Activated CD4-positive, alpha-beta memory T cell treated with anti-CD3 and anti-CD28 coated beads for 36 hours (primary cell): ENCODE measurements at places on chromosomes 16 and 17. TPM values are rescaled to one million over a fixed set of nuclear protein-coding genes. Genes with fewer than 3 reads are reported as not detected.

- H3K4me3 ChIP-seq: no peak overlapping the region
- DNase-seq: no peak
Measured at GRCh38 chr17:13953841-13954240, 115.5 kb upstream of the COX10 start.

DNA sequence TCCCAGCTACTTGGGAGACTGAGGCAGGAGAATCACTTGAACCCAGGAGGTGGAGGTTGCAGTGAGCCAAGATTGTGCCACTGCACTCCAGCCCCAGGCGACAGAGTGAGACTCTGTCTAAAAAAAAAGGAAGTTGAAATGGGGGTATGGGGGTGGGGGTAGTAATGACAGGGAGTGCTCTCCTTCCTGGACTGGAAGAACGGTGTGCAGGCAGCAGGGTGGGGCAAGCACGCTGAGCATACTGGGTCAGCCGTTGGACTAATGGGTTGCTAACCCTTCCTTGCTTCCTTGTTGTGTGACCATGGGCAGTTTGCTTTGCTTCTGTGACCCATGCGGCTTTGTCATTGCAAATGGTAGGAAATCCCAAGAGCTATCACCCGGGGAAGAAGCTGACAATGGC is 16.5 kb downstream of the KATNIP start:
- no peaks in the 10 kb centered on the region for H3K27me3 ChIP-seq
- H3K36me3 ChIP-seq: no peaks in the 10 kb centered on the region
- H3K4me3 ChIP-seq: no peak overlapping the region
- DNase-seq: no peak
- H3K4me1 ChIP-seq: no peaks in the 10 kb centered on the region

The HBA2 gene
- total RNA-seq: not detected

- peaks cover 10% of the 10 kb centered on the region for H3K4me1 ChIP-seq
- no peak overlapping the region for H3K4me3 ChIP-seq
- H3K27ac ChIP-seq: no peak overlapping the region
- H3K36me3 ChIP-seq: peaks cover 21% of the 10 kb centered on the region
- H3K27me3 ChIP-seq: no peaks in the 10 kb centered on the region
- no peak for DNase-seq
Measured at GRCh38 chr16:67200491-67200890, 1.6 kb downstream of the ELMO3 start.

DNA sequence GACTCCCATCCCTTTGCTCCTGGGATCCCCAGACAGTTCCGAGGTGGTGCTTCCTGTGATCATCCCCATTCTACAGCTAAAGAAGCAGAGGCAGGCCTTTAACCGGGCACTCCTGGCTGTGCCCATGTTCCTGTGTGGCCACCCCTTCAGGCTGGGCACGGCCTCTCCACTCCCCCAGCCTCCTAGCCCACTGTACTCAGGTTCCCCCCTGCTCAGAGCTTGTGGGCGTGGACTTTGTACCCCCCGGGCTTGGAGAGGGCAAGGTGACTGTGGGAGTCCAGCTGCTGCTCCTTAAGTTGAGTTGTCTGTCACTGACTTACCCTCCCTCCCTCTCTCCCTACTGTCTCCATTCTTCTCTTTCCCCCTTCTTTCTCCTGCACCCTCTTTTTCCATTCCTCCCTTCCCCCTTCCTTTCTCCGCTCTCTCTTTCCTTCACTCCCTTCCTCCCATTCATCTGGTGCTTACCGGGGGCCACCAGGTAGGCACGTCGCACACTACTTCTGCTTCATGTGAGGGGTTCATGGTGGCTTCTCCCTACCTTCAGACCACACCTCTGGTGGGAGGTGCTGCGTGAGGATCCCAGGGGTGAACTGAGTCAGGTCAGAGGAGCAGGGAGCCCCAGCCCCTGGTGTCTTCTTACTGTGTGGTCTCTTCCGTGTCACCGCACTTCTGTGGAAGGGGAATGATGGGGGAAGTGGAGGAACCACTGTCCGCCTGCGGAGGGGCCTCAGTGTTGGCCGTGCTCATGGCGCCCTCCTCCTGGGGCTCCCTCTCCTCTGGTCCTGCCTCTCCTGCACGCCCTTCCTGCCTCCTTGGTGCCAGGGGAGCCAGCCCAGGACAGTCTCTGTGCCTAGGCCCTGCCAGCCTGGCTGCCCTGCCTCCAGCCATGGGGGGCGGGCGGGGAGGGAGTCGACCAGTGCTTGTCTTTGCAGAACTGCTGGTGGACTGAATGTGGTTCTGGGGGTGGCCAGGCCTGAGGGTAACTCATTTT is 29.7 kb downstream of the CMIP start:
- no peak overlapping the region for H3K4me3 ChIP-seq
- peaks cover 8% of the 10 kb centered on the region for H3K36me3 ChIP-seq
- DNase-seq: no peak
- H3K27me3 ChIP-seq: no peaks in the 10 kb centered on the region
- H3K4me1 ChIP-seq: peaks cover 68% of the 10 kb centered on the region
- H3K27ac ChIP-seq: no peak overlapping the region

DNA sequence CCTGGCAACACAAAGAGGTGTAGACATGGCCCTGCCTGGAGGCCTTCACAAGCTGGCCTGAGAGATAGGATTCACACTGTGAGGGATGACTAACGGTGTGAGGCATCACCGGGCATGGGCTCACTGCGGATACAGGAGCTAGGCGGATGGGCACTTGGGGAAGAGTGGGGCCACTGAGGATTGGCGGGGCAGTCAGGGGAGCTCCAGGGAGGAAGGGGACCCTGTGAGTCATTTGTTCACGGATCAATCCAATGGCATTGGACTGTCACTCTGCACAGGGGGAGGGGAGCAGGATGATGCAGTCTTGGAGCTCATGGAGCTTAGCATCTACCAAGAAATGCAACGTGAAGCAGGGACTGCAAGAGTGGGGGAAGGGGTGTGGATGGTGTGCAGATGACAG is 117.3 kb downstream of the SDK2 start:
- H3K36me3 ChIP-seq: no peaks in the 10 kb centered on the region
- no peak for DNase-seq
- H3K27ac ChIP-seq: no peak overlapping the region

DNA sequence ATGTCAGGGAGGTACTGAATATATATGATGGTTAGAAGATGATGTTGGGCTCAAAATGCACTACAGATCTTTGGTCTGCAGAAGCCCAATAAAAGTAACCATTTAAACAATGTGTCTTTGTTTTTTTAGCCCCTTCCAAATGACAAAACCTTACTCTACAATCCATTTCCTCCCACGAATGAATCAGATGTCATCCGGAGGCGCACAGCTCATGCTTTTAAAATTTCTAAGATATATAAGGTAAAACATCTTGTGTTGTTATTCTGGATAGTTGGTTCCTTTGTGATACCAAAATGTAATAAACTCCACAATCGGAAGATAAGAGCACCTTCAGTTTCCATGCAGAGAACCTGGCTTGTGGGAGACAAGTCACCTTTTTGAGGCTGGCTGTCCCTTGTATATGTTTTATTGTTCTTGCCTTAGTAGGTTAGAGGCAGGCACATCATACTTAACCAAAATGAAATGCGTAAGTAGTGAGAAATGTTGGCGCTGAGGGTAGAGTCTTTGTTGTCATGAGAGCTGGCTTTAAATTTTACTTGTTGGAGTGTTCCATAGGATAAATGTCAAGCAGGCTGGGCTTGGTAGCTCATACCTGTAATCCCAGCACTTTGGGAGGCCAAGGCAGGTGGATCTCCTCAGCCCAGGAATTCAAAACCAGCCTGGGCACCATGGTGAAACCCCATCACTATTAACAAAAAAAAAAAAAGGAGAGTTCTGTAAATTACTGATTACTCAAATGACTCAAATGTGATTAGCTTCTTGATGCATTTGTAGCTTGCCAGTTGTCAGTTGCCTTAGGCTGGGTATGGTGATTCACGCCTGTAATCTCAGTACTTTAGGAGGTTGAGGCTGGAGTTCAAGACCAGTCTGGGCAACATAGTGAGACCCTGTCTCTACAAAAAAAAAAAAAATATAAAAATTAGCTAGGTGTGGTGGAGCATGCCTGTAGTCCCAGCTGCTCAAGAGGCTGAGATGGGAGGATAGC is 19.7 kb upstream of the SNTB2 start:
- H3K36me3 ChIP-seq: peaks cover 58% of the 10 kb centered on the region
- H3K4me1 ChIP-seq: peaks cover 46% of the 10 kb centered on the region
- DNase-seq: peak; percentile 23
- peak overlapping the region; percentile 34 for H3K4me3 ChIP-seq
- H3K27ac ChIP-seq: peak overlapping the region; percentile 92

GRCh38 chr16:77273-77806 is 685 bp upstream of the MPG start:
- peak overlapping the region; percentile 75 for H3K4me3 ChIP-seq
- H3K4me1 ChIP-seq: peaks cover 32% of the 10 kb centered on the region
- peaks cover 6% of the 10 kb centered on the region for H3K36me3 ChIP-seq
- peak; percentile 53 for DNase-seq
- peak overlapping the region; percentile 65 for H3K27ac ChIP-seq

GRCh38 chr16:1773703-1774447 is 941 bp upstream of the MRPS34 start:
- H3K36me3 ChIP-seq: peaks cover 15% of the 10 kb centered on the region
- H3K27ac ChIP-seq: peak overlapping the region; percentile 69
- peak; percentile 38 for DNase-seq
- no peaks in the 10 kb centered on the region for H3K27me3 ChIP-seq
- H3K4me3 ChIP-seq: peak overlapping the region; percentile 94

The GRAPL gene
- total RNA-seq: 3.5 TPM

The SULT1A2 gene
- 0.24 TPM for total RNA-seq

GRCh38 chr17:16569358-16569712 is 331 bp upstream of the ZNF287 start:
- DNase-seq: no peak
- H3K4me1 ChIP-seq: peaks cover 15% of the 10 kb centered on the region
- no peaks in the 10 kb centered on the region for H3K27me3 ChIP-seq
- H3K4me3 ChIP-seq: peak overlapping the region; percentile 84
- peaks cover 8% of the 10 kb centered on the region for H3K36me3 ChIP-seq

The ARL5C gene
- total RNA-seq: not detected

- H3K4me3 ChIP-seq: no peak overlapping the region
- H3K27ac ChIP-seq: no peak overlapping the region
- DNase-seq: no peak
- H3K27me3 ChIP-seq: no peaks in the 10 kb centered on the region
Measured at GRCh38 chr16:53872248-53873221, 168.6 kb downstream of the FTO start.

The BAIAP3 gene
- total RNA-seq: 0.31 TPM

The KRTAP4-2 gene
- total RNA-seq: not detected

The QRICH2 gene
- total RNA-seq: 1.1 TPM

The DYNLRB2 gene
- not detected for total RNA-seq

DNA sequence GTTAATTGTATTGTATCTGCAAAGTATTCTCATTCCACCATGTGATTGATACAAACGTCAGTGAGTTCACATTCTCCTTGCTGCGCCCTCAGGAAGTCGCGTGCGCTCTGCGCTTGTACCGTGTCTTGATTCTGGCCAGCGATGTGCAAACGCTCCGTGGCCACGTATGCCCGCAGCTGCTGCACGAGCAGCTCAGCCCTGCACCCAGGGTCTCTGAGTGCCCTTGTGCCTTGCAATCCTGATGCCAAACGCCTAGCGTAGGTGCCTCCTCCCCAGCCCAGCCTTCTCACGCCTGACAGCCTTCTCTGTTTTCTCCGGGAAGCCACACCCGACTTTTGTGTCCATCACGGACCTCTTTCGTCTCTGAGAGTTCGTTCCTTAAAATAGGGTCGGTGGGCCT is 9.4 kb downstream of the ZNF469 start:
- peaks cover 3% of the 10 kb centered on the region for H3K27me3 ChIP-seq
- no peak for DNase-seq
- H3K36me3 ChIP-seq: no peaks in the 10 kb centered on the region
- H3K4me3 ChIP-seq: no peak overlapping the region
- no peaks in the 10 kb centered on the region for H3K4me1 ChIP-seq

The PPY gene
- not detected for total RNA-seq

The TMC5 gene
- total RNA-seq: not detected

DNA sequence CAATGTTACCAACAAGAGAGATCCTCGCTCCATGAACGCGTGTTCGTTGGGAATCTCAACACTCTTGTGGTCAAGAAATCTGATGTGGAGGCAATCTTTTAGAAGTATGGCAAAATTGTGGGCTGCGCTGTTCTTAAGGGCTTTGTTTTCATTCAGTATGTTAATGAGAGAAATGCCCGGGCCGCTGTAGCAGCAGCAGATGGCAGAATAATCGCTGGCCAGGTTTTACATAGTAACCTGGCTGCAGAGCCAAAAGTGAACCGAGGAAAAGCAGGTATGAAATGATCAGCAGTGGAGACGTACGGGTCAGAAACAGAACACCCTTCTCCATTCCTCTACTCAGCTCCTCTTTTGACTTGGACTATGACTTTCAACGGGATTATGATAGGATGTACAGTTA is 13.3 kb downstream of the SOCS1 start:
- no peak for DNase-seq
- H3K27ac ChIP-seq: no peak overlapping the region
- H3K36me3 ChIP-seq: peaks cover 2% of the 10 kb centered on the region

GRCh38 chr16:88770461-88771293 is 14.3 kb downstream of the PIEZO1 start:
- H3K36me3 ChIP-seq: no peaks in the 10 kb centered on the region
- no peak overlapping the region for H3K4me3 ChIP-seq
- peaks cover 51% of the 10 kb centered on the region for H3K4me1 ChIP-seq
- DNase-seq: no peak

The ABCC11 gene
- total RNA-seq: 0.33 TPM

GRCh38 chr17:78738278-78738677 is 43.8 kb downstream of the CYTH1 start:
- no peak for DNase-seq
- H3K27ac ChIP-seq: peak overlapping the region; percentile 94
- peak overlapping the region; percentile 82 for H3K4me3 ChIP-seq
- H3K27me3 ChIP-seq: no peaks in the 10 kb centered on the region

DNA sequence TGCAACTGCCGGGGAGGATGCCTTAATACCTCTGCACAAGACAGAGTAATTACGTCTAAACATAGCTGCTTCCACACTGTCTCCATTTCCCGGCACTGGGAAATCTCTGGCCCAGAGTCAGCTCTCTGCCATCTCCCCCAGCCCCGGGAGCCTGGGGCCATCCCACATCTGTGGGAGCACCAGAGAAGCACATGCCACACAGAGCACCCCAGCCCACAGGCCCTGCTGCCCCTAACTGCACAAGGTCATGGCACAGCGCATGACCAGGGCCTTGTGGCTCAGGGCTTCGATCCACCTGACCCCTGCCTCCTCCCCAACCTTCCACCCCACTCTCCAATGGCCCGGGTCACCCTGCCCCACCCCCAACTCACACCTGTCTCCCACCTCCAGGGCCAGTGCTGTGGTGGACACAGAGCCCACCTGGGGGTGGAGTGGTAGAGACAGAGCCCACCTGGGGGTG is 36.6 kb upstream of the RBFOX3 start:
- no peak overlapping the region for H3K4me3 ChIP-seq
- no peak for DNase-seq
- no peaks in the 10 kb centered on the region for H3K4me1 ChIP-seq

DNA sequence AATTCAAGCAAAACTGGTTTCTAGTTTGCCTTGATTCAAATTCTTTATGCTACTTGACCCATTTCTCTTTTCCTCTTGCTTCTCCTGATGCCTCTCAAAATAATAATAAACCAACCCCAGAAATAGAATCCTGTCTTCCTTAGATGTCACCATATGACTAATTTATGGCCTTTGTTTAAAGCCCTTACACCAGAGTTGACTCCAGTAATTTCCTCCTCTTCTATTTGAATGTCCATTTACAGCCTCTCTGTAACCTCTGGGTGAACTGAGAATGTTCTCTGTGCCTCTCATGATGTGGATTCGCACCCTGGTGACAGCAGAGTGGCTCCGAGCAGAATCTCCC is 31.5 kb downstream of the ZFHX3 start:
- H3K4me3 ChIP-seq: no peak overlapping the region
- no peaks in the 10 kb centered on the region for H3K4me1 ChIP-seq
- H3K27me3 ChIP-seq: no peaks in the 10 kb centered on the region
- no peak for DNase-seq
